Dorsolateral prefrontal cortex (tissue), 122 donors: ENCODE measurements at places on chromosomes 7 and 10.
A peak's percentile ranks its signal among the peaks of the same experiment; 100 is the strongest.

- DNase-seq, result no peak
Measured at GRCh38 chr7:88169717-88170320, 50.0 kb downstream of the SRI start.

DNA sequence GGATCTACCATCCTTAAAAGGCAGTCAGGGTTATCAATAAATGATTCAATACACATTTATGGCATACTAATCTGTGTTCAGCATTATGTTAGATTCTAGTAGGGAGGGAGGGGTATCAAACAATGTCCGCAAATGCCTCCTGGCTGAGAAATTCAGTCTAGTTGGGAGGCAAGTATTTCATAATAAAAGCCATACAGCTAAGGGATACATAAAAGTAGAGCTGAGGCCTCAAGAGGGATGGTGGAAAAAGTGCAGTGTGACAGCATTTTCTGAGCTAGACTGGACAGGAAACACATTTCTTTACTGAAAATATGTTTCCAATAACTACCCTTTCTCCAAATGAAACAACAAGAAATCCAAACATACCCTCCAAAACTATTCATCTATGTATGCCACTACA, 152.8 kb upstream of the LRRN3 start:
- no peak for DNase-seq

DNA sequence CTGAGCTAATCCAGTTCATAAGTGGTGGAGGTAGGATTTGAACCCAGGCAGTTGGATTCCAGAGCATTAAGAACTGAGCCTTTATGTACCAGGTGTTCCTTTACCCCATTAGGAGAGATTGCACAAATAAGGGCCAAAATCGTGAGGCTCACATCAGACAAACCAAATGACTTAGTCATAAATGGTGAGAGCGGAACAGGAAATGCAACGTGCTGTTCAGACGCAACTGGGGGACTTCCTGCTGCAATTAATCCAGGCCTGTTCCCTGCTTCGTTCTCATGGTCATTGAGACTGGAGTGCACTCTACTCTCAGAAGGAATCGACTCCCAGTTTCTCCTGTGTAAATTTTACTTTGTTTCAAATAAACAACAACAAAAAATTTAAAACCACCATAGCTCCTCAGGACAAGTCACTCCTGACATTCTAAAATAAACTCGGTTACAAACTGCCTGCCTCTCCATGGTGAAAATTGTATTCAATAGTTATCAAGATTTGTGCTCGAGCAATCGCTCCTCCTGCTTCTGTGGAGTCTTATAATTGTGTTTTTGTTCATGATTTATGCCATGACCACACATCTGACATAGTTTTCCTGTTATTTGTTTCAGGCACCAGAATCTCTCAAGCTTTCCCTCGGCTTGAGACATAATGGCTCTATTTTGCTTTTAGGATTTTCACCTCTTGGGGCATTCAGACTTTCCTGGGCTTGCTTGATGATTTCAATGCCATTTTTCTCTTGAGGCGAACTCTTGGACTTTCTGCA, 115.3 kb upstream of the BMPER start:
- DNase-seq, result no peak

DNA sequence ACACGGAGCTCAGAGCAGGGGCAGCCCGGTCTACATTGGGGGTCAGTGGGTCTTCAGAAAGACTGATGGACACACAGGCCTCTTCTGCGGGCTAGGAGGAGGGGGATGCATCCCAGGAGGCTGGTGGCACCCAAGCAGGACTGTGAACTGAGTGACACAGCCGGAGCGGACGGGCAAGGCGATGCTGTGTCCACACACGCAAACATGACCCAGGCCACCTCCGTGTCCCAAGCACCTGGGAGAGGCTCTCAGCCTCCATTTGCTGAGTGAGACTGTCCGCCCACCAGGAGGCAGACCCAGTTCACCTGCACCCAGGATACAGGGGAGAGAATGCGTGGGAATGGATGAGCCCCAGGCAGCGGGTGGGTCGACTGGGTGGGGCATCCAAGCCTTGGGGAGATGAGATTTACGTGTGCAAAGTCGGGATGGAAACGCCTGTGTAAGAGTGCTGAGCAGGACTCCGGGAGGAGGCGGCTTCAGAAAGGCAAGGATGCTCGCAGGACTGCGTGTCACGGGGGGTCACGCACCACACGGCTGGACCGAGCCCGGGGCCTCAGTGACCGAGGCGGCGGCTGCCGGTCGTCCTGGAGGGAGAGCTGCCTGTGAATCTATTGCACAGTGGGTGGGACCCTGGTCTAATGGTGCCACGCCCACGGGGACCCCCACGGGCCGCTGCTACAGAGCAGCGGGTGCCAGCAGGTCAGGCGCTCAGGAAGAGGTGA, 262.8 kb downstream of the ADARB2 start:
- DNase-seq, result no peak

DNA sequence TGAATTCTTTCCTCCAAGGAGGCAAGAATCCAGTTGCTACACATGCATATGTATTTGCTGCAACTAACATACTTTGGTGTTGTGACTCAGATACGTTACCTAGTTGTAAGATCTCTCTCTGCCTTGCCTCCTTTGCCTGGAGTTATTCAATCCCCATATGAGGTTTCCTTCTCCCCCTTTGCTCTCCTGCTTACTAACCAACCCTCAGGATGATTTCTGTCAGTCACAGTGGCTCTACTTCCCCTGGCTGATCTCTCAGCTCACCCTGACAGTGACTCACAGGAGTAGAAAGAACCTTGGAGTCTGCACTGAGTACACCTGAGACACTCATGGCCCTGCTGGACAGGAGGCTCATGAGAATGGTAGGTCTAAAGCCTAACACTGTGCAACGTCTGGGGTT, 92.0 kb downstream of the TMEM106B start:
- no peak for DNase-seq

GRCh38 chr10:97543025-97543546, 29.5 kb upstream of the ANKRD2 start:
- DNase-seq, result peak; percentile 88

DNA sequence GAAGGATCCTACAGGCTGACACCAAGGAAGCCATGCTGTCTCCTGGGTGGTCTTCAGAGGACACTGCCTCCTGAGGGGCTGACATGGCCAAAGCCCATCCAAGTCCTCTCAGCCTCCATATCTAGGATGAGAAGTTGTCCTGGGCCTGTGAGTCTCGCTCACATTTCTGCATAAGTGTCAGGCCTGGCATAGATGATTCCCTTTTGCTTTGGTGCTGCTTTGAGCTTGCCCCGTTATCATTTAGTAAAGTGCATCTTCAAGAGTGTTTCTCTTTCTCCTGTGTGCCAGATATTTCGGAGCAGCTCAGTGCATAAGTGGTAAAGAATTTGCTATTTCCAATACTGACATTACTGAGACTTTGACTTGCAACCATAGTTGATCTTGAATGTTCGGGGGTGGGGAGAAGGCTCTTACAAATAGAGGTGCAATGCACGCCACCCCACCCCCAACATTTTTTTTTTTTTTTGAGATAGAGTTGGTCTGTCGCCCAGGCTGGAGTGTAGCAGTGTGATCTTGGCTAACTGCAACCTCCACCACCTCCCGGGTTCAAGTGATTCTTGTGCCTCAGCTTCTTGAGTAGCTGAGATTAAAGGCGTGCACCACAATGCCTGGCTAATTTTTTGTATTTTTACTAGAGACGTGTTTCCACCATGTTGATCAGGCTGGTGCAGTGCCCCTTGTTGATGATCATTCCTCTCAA, 9.1 kb downstream of the PTER start:
- DNase-seq, result no peak

DNA sequence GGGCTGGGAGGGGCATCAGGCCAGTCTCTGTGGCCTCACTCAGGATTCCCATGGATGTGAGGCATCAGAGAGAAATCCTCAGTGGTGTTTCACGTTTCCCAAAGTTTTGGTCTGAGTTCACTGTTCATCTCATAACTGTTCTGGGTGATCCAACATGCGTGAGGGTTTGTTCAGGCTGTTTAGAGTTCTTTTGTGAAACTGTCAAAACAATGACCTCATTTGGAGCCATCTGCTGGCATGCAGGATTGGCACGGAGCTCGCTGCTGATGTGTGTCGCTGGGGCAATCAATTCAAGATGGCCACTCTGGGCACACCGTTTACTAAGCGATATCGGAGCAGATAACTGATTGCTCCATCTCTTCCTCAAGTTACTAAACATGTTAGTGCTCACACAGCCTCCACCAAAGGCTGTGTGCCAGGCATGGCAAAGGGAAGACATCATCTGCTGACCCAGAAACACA, 365.6 kb downstream of the WDR11 start:
- DNase-seq, result peak; percentile 87

GRCh38 chr7:73909051-73909941, 48.3 kb downstream of the TMEM270 start:
- peak; percentile 33 for DNase-seq

DNA sequence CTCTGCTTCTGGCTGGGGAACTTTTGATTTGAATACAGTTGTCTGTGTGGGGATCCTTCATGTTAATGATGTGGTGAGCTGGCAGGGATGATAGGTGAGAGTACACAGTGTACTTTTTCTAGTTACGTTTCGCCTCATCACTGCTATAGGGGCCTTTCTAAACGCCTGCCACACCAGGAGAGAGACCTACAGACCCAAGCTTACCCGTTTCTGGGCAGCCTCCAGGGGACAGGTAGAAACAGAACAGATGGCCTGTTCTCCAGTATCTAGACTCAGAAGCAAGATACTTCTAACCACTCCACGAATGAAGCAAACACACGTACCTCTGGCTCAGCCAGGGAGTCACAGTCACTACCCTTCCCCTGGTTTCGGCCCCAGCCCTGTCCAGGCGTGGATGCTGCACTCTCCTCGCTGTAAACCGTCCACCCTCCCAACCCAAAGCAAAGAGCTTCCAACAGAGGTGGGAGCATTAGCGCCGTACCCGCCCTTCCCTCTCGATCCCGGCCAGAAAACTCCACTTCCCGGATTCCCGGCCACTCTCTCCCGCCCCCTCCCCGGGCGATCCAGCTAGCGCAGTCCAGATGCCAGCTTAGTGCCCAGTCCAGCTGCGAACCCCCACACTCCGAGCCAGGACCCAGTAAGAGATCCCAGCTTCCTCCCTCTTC, 1.2 kb downstream of the CCDC6 start:
- peak; percentile 50 for DNase-seq
